Stimulated activated CD4-positive, alpha-beta T cell treated with anti-CD3 and anti-CD28 coated beads, Interleukin-1b, Interleukin-23, amount 100 ng/mL, for 24 hours (primary cell): ENCODE measurements at places on chromosomes 4 and X.

- no peak for DNase-seq
Measured at GRCh38 chr4:48343551-48343950, 2.2 kb downstream of the SLAIN2 start.

- no peak for DNase-seq
Measured at GRCh38 chrX:41720125-41720779, 3.7 kb upstream of the GPR82 start.

DNA sequence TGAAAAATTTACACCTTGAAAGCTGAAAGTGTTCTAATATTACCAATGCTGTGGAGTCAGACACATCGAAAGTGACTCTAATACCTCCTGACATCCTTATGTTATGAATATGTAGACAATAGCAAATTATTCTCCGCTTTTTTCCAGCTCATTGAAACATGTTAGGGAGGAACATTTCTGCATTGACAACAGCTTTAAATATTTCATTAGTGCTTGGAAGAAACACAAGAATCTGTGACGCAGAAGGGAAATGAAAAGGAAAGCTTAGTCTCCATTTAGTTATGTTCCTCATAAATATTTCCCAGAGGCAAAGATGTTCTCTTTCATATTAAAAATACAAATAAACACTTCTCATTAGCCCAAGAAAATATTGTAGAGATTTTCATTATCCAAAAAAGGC is 55.8 kb upstream of the CD99 start:
- DNase-seq = no peak

- no peak for DNase-seq
Measured at GRCh38 chr4:20592663-20593062, 107.6 kb upstream of the PACRGL start.

- no peak for DNase-seq
Measured at GRCh38 chr4:182504463-182504862, 261.3 kb downstream of the TENM3 start.

GRCh38 chrX:107025545-107025944 is 25.5 kb upstream of the MORC4 start:
- no peak for DNase-seq

DNA sequence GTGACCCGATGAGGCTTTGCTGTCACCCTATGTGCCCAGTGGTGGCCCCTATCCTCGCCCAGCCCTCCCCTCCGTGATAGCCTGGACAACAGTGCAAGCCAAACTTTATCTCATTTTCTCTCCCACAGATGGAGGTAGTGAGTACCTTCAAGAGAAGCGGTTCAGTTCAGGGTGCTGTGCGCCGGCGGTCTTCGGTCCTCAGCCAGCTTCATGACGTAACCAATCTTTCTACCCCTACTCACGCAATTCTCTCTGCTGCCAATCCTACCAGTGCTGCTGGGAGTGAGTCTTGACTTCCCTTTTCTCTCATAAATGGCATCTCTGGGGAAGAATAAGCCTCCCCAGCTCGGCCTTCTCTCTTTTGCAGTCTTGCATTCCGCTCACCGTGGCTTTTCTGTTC is 29.5 kb downstream of the CCNQ start:
- no peak for DNase-seq

- no peak for DNase-seq
Measured at GRCh38 chr4:147157860-147158701, 212.4 kb upstream of the TTC29 start.

DNA sequence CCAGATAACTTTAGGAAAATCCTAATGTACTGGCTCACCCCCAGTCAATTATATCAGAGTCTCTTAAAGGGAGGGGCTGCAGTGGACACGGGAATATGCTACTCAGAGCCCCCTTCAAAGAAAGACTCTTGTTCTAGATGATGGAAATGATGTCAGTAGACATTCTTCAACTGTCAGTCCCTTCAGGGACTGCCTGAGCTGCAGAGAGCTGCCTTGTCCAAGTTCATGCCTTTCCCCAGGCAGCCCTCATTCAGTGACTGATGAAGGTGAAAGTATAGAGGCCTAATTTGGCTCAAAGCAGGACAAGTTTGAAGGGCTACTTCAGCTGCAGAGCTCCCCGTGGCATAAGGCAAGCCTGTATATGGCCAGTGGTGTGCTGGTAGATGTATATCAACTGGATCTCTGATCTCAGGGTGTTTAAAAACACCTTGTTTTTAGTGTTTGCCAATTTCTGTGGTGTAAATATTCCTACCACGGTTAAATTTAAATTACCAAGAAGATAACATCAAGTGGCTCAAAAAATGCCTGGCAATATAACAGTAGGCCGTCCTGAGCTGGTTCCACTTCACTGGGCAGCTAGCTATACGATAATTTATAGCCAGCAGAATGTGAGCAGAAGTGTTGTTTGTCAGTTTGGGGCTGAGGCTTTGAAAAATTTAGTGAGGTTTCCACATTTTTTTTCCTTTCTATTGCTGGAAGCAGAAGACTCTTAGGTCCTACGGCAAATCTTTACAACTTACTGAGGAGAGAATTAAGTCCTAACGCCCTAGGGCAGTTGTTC is 748.8 kb upstream of the FTHL17 start:
- DNase-seq = no peak

- DNase-seq = no peak
Measured at GRCh38 chr4:122633211-122633610, 12.3 kb upstream of the IL21 start.

GRCh38 chr4:60885011-60885410 is 315.1 kb upstream of the ADGRL3 start:
- no peak for DNase-seq

DNA sequence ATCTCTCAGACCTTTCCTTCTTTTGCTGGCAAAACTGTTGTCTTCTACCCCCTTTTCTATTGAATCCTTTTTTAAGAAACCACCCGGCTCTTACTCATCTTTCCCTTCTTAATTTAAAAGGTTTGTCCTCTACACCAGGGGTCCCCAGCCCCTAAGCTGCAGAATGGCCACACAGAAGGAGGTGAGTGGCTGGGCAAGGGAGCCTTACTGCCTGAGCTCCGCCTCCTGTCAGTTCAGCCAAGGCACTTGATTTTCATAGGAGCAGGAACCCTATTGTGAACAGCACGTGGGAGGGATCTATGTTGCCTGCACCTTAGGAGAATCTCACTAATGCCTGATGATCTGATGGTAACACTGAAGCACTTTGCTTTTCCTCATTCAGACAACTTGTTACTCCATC is 726.3 kb upstream of the INTU start:
- DNase-seq = no peak

GRCh38 chr4:71769434-71769833 is 14.4 kb downstream of the GC start:
- no peak for DNase-seq

- no peak for DNase-seq
Measured at GRCh38 chr4:128322986-128323385, 35.4 kb upstream of the PGRMC2 start.

DNA sequence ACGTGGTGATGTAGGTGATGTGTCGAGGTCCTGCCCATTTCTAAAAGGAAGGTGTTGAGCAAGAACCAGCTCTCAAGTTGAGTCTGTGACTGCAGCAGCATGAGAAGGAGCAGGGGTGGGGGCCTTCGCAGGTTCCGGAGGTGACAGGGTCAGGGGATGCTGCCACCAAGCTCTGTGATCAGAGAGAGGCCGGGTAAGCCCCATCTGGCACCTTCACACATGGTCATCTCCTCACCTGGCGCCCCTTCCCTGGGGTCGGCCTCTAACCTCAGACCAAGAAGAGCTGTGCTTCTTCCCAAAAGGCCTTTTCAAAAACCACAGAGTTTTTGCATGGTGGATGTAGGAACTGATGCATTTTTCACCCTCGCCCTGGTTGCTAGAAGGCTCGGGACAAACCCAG is 137.6 kb downstream of the CPZ start:
- no peak for DNase-seq

GRCh38 chr4:34534916-34535315 is 1709.4 kb downstream of the ARAP2 start:
- DNase-seq = no peak

- no peak for DNase-seq
Measured at GRCh38 chr4:186684889-186685309, 38.8 kb downstream of the FAT1 start.

DNA sequence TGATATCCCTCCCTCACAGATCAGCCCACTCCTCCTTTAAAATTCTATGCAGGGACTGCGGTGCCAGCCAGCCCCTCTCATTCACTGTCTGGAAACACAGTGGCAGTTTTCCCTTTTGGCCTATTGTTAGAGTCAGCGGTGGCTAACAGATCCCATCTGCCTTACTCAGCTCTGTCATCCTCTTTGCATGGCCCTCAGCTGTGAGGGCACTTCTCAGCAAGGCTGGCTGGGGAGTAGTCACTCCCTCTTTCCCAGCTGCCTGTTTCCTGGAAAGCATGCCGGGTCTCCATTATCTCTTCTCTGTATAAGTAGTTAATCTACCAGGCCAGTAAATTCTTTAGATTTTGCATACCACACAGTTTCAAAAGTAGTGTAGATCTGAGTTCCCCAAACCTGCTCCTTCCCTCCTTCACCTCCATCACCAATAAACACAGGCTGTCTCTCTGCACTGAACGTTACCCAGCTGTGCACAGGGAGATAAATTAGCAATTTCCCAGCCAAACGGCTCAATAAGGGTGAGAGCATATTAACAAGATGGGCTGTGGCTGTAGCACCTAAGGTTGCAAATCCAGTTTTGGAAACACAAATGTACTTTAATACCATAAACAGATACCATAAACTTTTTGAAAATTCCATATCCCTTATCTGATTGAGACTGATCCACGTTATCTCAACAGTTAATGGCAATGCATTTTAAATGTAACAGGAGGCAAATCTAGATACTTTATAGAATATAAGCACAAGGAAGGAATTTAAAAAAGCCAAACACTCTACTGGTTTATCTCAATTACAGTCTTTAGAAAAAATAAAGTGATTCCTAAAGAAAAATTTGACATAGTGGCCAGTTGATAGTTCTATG is 229.3 kb downstream of the ANKRD50 start:
- DNase-seq = no peak

- no peak for DNase-seq
Measured at GRCh38 chrX:78555401-78555980, 103.6 kb downstream of the RTL3 start.

DNA sequence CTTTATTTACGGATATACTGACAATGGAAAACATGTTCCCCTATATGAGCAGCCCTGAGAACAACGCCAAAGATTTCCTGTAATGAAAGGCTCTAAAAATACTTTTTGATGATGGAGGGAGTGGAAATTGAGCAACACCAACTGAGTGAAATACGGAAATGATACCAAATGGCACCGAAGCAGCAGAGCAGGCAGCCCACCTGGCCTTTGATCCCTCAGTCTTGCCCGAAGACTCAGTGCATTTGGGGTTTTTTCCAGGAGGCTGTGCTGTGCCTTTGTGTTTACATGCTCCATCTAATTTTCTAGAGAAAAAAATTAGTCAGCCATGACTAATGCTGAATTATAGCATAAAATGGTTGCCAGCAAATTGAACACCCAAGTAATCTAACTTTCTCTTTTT is 169.9 kb upstream of the RBPJ start:
- no peak for DNase-seq

GRCh38 chr4:77047037-77047436 is 28.8 kb downstream of the CCNI start:
- DNase-seq = no peak

- DNase-seq = no peak
Measured at GRCh38 chr4:1469607-1470392, 63.6 kb upstream of the NKX1-1 start.

GRCh38 chrX:103017542-103017941 is 46.4 kb downstream of the BEX1 start:
- DNase-seq = no peak

DNA sequence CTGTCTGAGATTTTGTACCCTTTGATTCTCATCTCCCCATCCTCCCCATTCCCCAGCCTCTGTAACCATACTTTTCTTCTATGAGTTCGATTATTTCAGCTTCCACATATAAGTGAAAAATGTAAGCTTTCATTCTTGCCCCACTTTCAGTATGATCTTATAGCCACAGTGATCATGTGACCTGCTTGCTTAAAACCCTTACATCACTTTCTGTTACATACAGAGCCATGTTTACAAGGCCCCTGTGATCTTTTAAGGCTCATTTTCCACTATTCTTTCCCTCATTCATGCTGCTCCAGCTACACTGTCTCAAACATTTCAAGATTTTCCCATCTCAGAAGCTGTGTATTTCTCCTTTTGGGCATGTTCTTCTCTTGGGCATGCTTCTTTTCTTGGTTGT is 147.7 kb downstream of the DCK start:
- DNase-seq = no peak

- DNase-seq = no peak
Measured at GRCh38 chr4:53465281-53465680, 87.8 kb downstream of the FIP1L1 start.

DNA sequence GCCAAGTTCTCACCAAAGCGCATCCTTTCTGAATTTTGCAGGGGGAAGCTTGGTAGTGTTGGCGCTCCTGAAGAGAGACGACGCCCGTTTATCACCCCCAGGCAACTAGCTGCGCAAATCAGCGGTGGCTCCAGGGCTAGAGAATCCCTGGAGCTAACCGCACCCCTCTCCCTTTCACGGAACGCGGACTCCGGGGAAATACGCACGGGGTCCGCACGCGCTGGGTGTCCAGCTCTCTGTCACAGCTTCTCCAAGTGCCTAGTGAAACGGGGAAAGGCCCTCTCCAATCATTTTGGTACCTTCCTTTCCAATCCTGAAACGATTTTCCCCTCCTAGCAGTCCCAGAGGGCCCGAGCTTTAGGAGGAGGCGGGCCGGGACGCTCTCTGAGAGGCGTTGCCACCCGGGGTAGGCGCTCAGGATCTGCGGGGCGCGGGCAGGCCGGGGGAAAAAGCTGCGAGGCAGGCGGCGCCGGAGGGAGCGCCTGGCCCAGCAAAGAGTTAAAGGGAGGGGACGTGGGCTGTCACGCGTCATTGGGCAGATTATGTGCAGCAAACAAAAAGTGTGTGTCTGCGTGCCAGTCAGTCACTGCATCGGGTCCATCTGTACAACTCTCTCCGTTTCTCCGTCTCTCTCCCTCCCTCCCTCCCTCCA is at the start of gene PRDM8:
PRDM8 (plus strand) TSS at position 582 of the 652 bp plus-strand sequence. CDS start 2,578 bp downstream, outside the sequence.
- no peak for DNase-seq

GRCh38 chr4:184362396-184362795 is 112.0 kb downstream of the IRF2 start:
- DNase-seq = no peak

- no peak for DNase-seq
Measured at GRCh38 chr4:80900908-80901307, 129.6 kb upstream of the BMP3 start.

GRCh38 chrX:106906361-106906760 is 3.2 kb upstream of the RIPPLY1 start:
- DNase-seq = no peak

- DNase-seq = no peak
Measured at GRCh38 chr4:80196259-80196921, 913 bp upstream of the PRDM8 start.

DNA sequence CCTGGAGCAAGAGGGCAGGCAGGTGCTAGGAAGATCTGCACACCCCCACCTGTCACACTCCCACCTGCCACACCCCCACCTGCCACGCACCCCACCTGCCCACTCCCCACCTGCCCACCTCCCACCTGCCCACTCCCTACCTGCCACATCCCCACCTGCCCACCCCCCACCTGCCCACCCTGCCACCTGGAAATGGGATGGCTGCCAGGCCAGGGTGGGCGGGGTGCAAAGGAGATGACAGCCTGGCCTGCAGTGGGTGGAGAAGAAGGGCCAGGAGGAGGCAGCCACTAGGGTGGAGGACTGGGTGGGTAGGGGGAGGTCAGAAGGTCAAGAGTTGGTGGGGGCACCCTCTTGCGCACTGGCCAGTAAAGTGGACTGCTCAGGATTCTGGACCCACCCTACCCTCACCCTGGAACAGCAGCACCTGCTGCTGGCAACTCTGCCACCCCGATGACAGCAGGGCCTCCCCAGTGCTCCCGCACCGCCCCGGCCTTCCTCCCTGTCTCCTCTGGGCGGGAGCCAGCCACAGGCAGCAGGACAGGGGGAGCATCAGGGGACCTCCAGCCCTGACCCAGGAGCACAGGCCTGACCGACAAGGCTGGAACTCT is 66.8 kb upstream of the NKX1-1 start:
- DNase-seq = no peak
